ENCODE measurements at places on chromosomes 6 and 20.

- DNase-seq: no peak
Observed at GRCh38 chr20:40489886-40490285, 199.2 kb downstream of the MAFB start.

DNA sequence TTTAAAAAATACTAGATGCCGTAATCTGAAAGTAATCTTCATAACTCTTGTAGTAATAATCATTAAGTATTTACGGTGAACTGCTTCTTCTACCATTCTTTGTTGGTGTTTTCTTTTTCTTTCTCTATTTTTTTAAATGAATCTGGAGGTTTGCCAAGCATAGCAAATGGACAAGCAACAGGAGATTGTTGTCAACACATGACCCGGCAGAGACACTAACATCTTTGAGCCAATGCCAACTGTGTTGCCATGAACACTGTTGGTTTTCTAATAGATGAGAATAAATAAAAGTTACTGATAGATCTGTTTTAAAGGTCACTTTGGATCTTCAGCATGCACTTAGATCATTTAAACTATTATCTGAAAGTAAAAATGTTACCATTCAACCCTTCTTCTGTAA lies 523.6 kb upstream of the EYS start:
- no peak for DNase-seq

DNA sequence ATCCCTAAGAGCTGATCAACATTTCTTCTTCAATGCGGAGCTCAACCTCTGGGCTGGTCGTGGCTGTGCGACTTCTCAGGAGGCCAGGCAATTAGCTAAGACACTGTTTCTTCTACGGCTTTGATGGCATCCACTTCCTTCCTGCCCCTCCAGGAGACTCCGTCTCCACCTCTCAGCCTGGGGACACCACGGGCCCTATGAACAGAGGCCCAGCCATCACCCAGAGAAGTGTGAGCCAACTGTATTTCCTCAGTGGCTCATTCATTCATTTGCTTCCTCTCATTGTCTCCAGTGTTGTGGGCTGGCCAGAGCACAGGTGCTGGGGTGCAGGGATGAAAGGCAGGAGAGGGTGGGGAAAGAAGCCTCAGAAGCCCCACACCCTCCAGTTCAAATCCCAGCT lies 51.8 kb upstream of the APCDD1L start:
- DNase-seq: no peak

DNA sequence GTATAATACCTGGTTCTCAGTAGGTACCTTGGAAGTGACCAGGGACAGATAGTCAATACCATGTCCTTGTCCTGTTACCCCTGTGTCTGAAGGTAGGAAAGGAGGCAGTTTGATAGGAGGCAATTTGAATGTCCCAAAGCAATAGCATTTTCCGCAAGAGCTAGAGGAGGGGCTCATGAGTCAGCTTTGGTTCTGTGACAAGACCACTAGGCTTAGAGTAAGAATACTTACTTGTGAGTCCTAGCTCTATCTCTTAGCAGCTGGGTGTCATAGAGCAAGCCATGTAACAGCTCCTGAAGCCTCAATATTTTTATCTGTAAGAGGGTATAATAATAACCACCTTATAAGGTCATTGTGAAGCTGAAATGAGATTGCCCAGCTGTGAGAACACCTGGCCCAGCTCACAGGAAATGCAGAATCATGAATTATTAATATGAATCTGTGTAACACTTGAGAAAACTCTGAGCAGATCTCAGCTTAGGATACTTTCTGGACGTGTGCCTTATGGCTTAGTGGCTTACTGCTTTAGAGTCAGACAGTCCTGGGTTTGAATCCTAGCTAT lies 58.6 kb downstream of the DAAM2 start:
- no peak for DNase-seq

DNA sequence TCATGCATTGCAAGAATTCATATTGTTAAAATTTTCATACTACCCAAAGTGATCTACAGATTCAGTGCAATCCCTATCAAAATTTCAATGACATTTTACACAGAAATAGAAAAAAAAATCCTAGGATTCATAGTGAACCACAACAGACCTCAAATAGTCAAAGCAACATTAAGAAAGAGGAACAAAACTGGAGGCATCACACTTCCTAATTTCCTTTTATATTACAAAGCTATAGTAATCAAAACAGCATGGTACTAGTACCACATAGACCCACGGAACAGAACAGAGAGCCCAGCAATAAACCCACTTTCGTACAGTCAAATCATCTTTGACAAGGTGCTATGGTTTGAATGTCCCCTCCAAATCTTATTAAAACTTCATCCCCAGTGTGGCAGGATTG lies 39.7 kb downstream of the NTSR1 start:
- DNase-seq: no peak

- no peak for DNase-seq
Observed at GRCh38 chr20:41081276-41081814, 52.7 kb downstream of the TOP1 start.

GRCh38 chr6:10347561-10348327 lies 67.1 kb downstream of the TFAP2A start:
- DNase-seq: no peak

GRCh38 chr20:62839816-62840215 lies 21.8 kb downstream of the TCFL5 start:
- no peak for DNase-seq

DNA sequence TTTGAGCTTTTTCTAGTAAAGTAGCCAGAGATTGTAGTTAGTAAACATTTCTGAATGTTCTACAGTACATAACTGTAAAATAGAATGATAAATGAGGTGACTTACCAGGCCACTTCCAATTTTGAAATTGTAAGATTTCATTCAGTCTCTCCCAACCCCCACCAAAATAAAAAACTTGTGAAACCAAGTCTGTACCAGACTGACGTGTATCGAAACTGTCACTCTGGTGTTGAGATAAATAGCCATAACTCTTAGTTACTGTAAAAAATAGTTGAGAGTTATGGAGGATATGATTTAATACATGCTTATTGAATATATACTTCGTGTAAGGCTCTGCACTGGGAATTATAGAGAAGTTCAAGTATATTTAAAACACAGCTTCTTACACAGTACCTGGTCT lies 455.7 kb downstream of the PLCB1 start:
- DNase-seq: no peak

DNA sequence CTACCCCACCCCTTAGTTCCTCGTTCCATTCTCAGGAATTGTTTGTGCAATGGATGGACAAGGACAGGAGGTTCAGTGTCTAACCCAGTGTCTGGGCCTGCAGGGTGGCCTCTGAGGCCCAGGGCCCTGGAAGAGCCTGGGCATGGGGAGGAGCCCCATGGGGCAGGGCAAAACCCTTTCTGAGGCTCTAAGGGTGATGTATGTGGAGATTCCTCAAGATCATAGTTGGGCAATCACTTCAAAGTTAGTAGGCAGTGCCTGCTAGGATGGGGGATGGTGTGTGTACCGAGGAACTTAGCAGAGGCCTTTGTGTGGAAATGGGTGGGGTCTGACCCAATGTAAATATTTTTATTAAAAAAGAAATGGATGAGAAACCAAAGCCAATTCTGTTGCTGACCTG lies 6.7 kb upstream of the C2 start:
- no peak for DNase-seq

GRCh38 chr6:158158123-158158522 lies 9.9 kb downstream of the SERAC1 start:
- DNase-seq: no peak

DNA sequence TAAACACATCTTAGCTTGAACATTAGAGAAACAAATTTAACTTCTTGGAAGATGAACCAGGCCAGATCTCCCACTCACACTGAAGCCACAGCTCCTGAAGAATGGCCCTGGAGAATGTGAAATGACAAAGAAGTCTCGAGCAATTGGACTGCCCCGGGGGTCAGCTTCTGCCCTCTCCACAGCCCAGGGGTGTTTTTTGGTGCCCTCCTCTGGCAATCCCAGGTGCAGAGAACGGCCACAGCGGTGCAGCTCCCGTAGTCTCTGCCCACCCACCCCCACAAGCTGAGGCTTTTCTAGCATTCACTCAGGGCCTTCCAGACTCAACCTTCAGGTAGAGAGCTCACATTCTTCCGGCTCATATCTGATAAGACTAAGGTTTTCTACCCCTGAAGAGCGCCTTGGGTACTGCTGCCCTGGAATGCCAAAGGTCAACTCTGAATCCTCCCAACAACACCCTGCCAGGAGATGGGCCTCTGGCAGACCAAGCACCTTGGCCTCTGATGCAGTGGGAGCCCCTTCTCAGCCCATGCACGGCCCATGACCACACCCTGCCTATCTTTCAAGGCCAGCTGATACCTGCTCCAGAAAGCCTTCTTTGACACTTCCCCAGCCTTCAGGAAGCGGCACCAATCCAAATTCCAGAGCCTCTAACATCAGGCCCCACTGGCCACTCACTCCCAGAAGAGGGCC lies 208.3 kb downstream of the SYNDIG1 start:
- no peak for DNase-seq

- no peak for DNase-seq
Observed at GRCh38 chr20:61125546-61126180, 126.4 kb upstream of the CDH4 start.

GRCh38 chr20:11907621-11908020 lies 10.1 kb upstream of the BTBD3 start:
- no peak for DNase-seq

GRCh38 chr20:6925744-6926278 lies 158.3 kb downstream of the BMP2 start:
- DNase-seq: no peak

DNA sequence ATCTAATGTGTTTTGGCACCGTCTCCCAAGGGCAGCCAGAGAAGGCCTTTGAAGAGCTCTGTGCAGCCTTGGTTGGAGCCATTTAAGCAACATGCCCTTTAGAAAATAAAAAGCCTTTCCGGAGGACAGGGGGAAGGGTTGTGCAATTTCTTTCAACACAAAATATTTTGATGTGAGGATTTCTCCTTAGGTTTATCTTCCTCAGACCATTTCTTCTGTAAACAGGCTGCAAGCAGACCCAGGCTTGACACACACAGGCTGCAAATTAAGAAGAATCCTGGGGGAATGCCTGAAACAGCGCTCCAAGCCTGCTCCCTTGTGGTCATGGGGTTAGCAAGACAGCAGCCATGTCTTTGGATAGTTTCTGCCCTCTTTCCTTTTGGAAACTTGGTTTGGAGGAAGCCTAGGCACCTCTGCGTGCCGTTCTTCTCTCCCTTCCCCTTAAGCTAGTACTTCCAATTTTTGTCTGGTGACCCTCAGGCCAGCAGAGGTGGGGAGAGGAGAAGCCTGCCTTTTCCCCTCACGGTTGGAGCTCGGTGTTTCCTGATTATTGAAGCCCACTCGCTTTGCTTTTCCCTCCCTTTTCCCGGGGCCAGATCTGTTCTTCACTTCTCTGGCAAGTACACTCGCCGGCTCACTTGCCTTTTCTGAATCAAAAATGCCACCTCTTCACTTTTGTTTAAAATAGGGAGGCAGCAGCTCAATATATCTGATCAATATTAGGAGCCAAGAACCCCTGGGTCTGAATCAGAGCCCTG lies 39.6 kb upstream of the NOX3 start:
- peak; percentile 12 for DNase-seq

DNA sequence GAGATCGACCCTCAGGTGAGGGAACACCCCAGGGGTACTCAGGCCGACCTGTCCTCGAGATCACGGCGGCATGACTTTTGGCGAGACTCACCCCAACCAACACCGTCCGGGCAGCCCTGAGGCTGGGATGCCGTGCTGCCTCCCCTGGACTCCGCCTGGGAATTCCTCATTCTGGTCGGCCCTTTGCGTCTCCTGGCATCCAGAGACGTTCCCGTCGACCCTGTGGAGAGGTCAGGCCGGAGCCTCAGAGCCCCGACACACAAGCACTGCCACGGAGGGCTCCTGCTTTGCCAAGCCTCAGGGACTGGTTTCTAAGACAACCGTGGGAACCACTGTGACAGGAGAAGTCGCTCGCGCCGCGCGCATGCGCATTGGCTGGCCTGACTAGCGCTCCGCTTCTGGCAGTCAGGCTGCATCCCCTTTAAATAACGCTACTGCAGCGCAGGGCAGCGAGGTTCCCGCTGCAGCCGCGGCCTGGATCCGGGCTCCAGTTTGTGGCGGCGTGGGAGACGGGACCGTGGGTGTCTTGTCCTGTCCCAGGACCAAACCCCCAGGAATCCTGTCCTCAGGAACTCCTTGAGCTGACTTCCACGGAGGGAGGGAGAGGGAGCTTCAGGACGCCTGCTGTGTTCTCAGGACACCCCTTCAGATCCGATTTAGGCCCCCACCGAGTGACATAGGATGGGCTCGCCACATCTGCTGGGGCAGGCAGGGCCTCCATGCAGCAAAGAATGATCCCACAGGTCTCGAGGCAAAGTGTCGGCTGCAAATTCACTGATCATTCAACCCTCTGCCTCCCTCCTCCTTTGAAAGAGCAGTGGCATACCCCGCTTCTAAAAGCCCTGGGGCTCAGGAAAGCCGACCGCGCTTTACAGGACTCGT lies 163.2 kb upstream of the ZNF337 start:
- peak; percentile 88 for DNase-seq

DNA sequence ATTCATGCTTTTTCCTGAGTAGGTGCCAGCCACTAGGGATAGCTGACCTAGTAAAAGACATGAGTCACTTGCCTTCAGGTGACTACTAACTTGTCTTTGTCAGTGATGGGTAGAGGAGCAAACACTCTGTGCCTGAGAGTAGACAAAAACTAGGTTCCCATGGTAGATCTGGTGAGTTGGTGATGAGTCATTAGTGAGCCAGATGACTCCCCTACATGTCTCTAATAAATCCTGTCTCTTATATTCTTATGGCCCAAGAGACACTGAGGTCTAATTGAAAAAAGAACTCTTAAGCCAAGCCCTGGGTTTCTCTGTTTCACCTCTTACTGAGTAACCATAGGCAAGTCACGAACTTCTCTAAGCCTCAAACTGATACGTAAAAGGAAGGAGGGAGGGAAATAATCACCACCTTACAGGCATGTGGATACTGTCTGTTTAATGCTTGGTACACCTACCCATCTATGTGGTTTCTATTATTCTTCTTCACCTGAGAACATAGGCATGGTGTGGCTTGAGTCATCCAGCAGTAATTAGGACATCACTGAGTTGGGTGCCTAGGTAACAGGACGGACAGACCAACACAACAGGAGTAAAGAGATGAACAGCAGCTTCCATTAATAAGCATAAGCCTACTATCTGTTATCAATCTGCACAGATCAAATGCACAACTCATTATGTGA lies 20.3 kb downstream of the TTPAL start:
- no peak for DNase-seq

DNA sequence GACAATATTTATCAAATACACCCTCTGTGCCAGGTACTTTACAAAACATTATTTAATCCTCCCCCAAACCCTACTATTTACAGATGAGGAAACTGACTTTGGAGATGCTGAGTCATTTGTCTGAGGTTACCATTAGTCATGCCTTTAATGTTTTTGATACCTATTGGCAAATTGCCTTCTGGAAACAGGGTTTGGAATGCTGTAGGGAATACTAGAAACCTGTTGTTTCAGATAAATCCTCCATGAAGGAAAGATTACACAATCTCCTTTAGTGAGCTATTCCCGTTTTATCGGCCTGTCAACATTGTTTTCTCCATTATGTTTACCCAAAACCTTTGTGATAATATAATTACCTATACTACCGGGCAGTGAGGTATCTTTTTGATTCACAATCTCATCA lies 93.6 kb upstream of the ADGRF1 start:
- no peak for DNase-seq

DNA sequence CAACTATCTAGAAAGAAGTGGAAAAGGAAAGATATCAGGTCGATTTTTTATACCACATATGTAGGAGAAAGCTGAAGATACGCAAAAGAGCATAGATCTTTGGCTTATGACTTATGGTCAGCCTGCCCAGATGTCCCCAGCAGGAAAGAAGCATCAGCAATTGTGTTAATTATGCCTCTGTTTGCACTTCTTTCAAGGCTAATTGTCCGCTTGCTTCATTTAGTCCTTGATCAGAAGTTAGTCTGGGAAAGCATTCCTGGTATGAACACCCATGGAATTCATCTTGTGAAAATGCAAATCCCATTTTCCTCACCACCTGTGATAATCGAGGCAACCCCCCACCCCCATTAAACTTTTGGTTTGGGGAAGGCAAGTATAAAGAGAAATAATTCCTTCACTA lies 62.8 kb downstream of the ATP9A start:
- no peak for DNase-seq
